ENCODE measurements at places on chromosomes 12 and 14.

DNA sequence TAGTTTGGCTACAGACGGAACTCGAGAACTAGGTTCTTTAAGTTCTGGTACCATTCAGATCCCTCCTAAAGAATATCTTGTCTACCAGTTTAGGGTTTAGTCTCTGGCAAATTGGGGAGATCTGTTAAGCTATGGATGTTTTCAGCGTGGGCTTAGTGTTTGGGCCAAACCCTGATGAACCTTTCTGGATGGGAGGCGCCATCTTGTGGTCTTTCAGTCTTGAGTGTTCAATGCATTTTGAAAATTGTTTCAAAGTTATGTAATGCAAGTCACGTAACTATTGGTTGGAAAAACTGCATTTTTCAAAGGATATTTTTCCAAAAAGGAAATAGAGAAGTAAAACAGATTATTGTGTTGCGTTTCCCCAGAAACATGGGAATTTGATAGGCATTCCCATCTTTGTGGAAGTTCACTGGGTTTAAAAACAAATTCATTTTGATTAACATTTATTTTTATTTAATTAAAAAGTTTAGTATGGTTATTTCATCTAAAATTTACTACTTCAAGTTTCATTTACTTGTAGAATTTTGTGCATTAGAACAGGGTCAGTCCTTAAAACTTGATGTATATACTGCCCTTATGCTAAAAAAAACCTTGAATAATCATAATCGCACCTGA, 169.0 kb downstream of the PRIMA1 start:
- peak; percentile 33 for DNase-seq

- no peak for DNase-seq
Observed at GRCh38 chr12:31929027-31929526, 30.1 kb upstream of the RESF1 start.

GRCh38 chr14:97106166-97106565, 309.0 kb downstream of the VRK1 start:
- DNase-seq, result no peak

DNA sequence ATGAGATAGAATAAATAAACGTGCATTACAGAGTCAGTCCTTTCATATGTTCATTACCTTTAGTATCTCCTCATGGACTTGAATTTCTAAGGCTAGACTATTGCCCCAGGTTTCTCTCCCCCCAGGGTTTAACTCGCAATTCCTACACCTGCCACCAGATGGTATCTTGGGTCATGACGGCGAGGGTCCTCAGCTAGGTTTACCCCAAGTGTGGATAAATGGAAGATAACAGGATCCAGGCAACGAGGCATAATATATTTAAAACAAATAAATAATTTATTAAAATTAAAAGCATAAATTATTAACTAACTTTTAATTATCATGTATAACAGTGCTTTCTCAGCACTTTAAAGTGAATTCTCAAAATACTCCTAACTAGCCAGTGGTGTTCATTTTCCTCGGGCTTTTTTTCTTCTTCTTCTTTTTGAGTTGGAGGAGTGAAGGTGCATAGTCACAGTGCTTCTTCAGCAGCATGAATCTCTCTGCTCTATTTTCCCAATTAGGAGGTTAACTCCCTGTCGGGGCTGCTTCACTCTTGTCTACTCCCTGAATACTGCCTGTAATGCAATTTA, 243.5 kb upstream of the CAND1 start:
- peak; percentile 42 for DNase-seq

DNA sequence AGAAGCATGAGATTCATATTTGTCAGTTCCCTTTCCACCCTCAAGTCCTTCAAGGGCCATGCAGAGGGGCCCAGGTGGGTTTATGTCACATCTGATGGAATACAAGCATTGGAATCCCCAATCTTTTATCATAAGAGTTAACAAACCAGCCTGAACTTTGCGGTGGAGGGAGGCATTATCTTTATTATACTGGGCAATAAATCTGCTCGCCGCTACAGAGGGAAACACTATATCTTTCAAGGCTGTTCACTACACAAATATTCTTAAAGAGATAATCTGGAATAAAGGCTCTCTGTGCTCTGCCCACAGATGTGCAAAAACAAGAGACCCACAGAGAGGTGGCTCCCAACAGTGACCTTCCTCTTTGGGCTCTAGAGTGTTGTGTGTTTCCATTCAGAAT, 153.6 kb upstream of the PLEKHA5 start:
- no peak for DNase-seq

- no peak for DNase-seq
Observed at GRCh38 chr14:103255555-103255954, 78.5 kb upstream of the EIF5 start.

DNA sequence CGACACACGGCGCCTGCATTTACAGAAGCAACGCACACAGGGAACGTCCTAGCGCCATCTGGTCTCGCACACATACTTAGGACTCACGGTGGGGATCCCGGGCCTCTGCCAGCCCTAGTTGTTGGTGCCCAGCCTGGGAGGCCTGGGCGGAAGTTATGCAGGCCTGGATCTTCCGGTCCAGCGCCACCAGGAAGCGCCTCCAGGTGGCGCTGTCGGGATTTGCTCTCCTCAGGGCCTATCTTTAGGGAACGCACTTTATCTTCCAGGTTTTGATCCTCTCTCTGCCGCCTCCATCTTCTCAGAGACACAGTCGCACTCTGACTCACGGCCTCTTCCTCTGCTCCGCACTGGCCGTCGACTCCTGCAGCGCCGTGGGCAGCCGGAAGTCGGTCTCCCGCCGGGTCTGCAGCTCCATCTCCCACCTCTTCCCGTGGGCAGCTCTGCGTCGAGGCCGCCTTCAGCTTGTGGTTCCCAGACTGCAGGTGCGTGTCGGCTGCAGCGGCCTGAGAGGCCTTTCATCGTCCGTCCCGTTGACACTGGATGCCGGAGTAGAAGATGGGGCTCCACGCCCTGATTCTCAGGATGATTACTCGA, 760.4 kb downstream of the TMEM121 start:
- no peak for DNase-seq

DNA sequence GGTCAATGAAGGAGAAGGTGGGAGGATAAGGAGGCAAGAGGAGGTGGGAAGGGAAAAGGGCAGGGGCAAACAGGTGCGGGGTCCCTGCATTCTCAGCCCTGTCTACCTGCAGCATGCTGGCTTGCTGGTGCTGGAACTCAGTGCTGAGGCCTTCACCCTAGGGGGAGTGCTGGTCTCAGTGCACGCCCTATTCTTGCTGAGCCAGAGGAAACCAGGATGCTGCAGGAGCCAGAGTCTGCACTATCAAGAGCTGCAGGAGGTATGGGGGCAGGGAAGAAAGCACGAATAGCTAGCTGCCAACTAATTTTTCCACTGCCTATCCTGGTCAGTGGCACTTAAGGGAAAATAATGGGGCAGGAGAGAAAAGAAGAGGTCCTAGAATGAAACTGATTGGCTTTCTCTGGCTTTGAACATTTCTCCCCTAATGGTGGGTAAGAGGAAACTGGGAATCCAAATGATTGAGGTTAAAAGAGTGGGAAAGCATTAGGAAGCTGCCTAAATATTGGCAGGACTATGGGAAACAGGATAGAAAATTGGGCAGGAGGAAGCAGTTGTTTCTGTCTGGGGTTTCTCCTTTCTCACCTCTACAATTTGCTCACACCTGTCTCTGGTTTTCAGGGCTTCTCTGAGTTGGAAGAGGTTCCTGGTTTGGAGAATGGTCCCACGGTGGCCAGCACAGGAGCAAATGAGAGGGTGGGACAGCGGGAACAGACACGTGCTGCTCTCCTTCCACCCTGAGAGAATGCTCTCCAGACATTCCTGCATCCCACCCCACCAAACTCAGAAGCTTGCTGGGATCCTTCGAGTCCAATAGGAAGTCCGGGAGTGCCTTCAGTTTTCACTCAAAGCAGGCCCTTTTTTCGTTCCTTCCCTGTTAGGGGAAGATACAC, 1.9 kb downstream of the TMEM253 start:
- no peak for DNase-seq

- DNase-seq, result no peak
Observed at GRCh38 chr12:45509187-45509586, 220.3 kb upstream of the ARID2 start.
